ENCODE measurements at places on chromosomes 12 and 14.
A peak's percentile ranks its signal among the peaks of the same experiment; 100 is the strongest.

DNA sequence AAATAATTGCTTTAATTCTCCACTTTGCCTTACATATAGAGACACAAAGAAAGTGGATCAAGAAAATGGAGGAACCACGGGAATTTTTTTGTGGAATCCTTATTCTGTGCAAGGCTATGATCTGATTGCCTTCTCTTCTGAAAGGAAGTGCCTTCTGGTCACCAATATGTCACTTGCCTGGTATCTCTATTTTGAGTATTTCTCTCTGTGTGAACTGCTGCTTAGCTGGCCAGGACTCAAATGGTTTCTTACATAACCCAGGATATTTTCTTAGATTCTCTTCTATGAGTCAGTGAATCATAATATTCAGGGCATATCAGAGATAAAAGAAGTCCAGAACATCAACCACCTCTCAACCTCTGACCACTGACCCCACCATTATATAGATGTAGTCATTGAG lies 156.1 kb downstream of the DIO2 start:
- no peak for DNase-seq

DNA sequence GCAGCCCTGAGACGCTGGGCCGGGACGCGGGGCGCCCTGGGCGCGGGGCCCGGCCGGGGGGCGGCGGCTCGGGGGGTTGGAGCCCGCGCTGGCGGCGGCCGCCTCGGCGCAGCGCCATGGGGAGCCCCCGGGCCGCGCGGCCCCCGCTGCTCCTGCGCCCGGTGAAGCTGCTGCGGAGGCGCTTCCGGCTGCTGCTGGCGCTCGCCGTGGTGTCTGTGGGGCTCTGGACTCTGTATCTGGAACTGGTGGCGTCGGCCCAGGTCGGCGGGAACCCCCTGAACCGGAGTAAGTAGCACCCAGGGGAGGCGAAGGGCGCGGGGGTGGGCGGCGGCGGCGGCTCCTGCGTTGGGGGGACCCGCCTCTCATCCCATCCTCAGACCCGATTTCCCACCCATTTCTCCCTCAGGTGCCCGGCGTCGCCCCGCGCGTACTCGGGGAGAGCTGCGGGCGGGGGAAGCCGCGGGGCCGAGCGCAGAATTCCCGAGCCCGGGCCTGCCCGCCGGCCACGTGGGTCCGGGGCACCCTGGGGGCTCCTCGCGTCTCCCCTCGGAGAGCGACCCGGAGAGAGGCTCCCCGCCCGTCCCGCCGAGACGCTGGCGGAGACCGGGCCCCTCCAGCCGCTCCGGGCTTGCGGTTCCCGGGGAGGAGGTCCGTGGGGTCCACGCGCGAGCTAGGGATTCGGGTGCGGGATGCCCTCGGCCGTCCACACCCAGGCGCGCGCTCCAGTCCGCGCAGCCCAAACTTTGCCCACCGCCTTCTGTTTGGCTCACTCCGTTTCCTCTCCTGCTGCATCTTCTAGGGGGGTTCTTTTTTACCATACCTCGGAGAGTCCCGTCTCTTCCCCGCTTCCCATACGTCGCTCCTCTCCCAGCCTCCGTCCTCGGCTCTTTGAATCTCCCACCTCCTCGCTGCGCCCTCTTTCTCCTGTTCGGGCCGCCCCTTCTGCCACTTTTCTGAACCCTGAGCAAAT lies 807 bp downstream of the B4GALNT3 start:
- no peak for DNase-seq

GRCh38 chr12:129096968-129097367 lies 243.7 kb downstream of the GLT1D1 start:
- DNase-seq: no peak

DNA sequence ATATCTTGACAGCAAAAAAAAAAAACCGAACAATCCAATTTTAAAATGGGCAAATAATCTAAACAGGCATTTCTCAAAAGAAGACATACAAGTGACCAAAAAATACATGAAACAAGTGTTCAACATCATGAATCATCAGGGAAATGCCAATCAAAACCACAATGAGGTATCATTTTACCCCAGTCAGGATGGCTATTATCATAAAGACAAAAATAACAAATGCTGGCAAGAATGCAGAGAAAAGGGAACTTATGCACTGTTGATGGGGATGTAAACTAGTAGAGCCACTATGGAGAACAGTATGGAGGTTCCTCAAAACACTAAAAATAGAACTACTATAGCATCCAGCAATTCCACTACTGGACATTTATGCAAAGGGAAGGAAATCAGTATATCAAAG lies 448.2 kb downstream of the RGS6 start:
- DNase-seq: no peak

DNA sequence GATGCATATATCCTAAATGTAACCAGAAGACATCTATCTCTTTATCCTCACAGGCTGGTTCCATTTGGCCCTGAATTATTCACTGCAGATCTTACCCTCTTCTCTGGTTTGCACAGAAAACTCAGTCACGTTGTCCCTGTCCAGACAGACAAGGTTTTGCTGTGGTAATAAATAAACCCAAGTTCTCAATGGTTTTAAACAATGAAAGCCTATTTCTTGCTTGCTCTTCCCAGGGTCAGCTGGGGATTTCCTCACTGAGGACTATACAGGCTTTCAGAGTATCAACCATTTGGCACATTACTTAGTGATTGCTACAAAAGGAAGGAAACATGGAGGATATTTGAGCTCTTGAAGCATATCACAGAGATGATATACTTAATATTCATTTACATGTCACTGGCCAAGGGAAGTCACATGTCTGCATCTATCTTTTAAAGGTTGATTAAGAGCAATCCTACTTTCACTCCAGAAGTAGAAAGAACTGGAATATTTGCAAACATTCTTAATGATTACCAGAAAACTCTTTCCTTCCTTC lies 24.4 kb upstream of the E2F7 start:
- no peak for DNase-seq

- no peak for DNase-seq
Measured at GRCh38 chr14:30885840-30886740, 11.7 kb downstream of the COCH start.

- DNase-seq: no peak
Measured at GRCh38 chr12:114726092-114726710, 42.2 kb upstream of the TBX3 start.

- DNase-seq: no peak
Measured at GRCh38 chr12:42053456-42053855, 91.2 kb downstream of the GXYLT1 start.

DNA sequence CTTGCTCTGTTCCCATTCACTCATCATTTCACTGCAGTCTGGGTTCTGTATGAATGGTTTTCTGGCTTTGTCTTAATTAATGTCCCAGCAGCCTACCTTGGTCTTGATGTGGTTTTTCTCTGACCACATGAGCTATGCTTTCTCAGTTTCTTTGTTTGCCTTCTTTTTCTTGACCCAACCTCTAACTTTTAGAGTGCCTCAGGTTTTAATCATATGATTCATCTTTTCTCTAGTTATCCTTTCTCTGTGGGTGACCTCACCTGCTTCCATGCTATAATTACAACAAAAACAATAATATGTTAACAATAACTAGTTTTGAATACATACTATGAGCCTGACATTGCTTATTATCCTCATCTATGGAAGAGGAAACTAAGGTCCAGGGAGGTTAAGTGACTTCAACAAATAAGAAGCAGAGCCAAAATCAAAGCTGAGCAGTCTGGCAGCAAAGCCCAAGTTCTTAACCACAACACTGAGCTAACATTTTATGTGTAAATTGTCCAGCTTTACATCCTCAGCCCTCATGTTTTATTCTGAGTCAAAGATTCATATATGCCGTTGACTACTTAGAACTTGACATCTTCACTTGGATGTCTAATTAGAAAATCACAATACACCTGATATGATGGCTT lies 4.7 kb upstream of the EPYC start:
- no peak for DNase-seq

GRCh38 chr12:108803428-108804105 lies 53.8 kb downstream of the SSH1 start:
- peak; percentile 17 for DNase-seq

DNA sequence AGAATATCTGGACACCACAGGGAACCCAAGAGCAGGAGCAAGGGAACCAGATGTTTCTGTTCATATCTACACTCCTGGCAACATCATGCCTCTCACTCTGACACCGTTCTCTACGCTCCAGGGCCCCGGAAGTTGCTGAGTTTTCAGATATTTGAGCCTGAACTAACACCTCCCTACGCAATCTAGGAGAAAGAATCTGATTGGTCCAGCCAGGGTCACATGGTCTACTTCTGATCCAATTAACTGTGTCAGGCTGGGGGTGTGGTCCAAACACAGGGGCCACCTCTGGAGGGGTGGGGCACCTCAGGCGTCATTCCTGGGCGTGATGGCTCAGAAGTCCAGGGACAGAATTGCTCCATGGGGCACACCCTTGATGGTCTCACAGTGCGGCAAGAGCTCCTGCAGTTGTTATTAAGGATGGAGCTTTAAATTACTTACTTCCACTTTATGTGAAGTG lies 165.5 kb downstream of the PTPN11 start:
- no peak for DNase-seq

DNA sequence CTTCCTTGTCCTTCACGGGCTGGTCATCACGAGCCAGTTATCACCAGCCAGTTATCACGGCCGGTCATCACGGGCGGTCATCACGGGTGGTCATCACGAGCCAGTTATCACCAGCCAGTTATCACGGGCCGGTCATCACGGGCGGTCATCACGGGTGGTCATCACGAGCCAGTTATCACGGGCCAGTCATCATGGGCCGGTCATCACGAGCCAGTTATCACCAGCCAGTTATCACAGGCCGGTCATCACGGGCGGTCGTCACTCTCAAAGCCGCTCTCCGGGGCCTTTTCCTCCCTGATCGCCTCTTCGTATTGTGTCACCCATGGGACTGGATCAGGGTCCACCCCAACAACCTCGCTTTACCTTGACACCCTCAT lies 13.9 kb upstream of the FBRSL1 start:
- no peak for DNase-seq

DNA sequence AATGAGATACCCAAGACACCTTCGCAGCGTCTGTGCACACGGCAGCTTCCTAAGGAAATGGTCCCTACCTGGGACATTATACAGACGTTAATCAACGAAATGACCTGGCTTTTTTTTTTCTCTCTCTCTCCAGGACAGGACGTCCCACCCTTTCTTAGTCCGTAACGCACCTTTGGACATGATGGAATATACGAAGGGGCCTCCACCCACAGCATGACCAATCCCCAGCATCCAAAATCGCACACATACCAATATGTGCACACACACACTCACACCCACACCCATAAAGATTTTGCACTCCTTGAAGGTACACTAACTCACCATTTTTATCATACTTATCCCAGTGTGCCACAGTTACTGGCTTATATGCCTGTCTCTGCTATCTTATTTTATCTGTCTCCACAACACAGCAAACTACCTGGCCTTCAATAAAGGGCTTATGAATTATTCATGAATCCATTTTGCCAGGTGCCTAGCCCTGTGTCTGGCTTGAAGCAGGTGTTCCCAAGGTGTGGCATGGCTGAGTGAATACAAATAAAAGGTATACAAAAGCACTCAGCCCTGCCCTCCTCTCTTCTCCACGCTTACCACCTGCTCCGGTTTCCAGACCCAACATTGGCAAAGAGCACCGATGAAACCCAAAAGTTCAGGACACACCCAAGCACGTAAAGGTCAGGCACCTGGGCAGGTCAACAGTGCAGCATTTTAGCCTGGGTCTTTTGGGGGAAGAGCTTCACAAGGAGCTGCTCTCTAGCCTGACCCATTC lies 2.2 kb downstream of the SCNN1A start:
- DNase-seq: peak; percentile 52

GRCh38 chr12:75781532-75782046 lies 250.0 kb downstream of the PHLDA1 start:
- DNase-seq: no peak

DNA sequence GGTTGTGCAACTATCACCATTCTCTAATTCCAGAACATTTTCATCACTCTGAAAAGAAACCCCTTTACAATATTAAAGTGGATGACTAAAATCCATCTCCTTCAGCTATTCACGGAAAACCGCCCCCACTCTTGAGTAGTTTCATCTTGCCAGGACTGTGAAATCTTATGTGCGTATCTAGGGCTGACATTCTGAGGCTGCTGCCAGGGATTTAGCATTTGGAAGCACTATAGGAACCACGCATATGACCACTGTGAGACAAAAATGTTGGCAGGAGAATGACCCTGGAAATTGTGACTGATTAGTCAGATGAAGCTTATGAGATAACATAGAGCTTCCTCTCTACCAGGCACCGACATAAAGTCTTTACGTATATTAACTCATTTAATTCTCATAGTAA lies 305.2 kb upstream of the PDE3A start:
- DNase-seq: no peak

- no peak for DNase-seq
Measured at GRCh38 chr14:54867011-54867410, 35.6 kb downstream of the GCH1 start.

GRCh38 chr12:46264057-46264456 lies 4.8 kb downstream of the SLC38A1 start:
- no peak for DNase-seq

GRCh38 chr12:10052193-10052913 lies 21.9 kb downstream of the CLEC9A start:
- no peak for DNase-seq

GRCh38 chr12:77328326-77328725 lies 263.0 kb upstream of the E2F7 start:
- DNase-seq: no peak

- no peak for DNase-seq
Measured at GRCh38 chr12:52221912-52222457, 11.1 kb upstream of the KRT7 start.

GRCh38 chr14:38311655-38312054 lies 55.8 kb upstream of the CLEC14A start:
- DNase-seq: no peak

GRCh38 chr14:35336494-35337268 lies 44.5 kb downstream of the PSMA6 start:
- no peak for DNase-seq

- DNase-seq: no peak
Measured at GRCh38 chr12:94977766-94978468, 25.6 kb downstream of the NDUFA12 start.

- no peak for DNase-seq
Measured at GRCh38 chr12:28800129-28800528, 348.9 kb upstream of the FAR2 start.

- no peak for DNase-seq
Measured at GRCh38 chr14:99037777-99038430, 234.1 kb downstream of the BCL11B start.

GRCh38 chr14:60773558-60773957 lies 39.0 kb downstream of the MNAT1 start:
- DNase-seq: no peak

GRCh38 chr12:65293735-65294134 lies 15.3 kb downstream of the MSRB3 start:
- DNase-seq: no peak

DNA sequence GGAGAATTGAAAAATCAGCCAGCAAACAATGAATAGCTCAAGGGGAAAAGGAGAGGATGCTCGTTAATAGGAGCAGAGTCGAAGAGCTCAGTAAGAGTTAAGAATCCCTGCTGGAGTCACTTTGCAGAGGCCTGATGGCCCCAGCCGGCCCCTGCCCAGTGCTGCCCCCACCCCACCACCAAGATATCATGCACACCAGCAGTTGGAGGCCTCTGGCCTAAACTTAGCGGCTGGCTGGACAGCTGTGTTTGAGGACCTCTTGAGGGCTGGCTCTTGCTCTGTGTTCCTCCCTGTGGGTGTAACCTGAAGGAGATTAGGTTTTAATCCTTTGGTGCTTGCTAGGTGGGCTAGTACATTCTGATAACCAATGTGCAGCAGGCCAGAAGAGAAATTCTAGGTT lies 142.0 kb downstream of the PLXNC1 start:
- DNase-seq: no peak

- no peak for DNase-seq
Measured at GRCh38 chr12:39872425-39872824, 233.5 kb downstream of the SLC2A13 start.

- DNase-seq: no peak
Measured at GRCh38 chr12:98780261-98780660, 135.2 kb downstream of the APAF1 start.
